ENCODE measurements at places on chromosomes 6 and 20. TPM values are rescaled to one million over a fixed set of nuclear protein-coding genes. Genes with fewer than 3 reads are reported as not detected.

DNA sequence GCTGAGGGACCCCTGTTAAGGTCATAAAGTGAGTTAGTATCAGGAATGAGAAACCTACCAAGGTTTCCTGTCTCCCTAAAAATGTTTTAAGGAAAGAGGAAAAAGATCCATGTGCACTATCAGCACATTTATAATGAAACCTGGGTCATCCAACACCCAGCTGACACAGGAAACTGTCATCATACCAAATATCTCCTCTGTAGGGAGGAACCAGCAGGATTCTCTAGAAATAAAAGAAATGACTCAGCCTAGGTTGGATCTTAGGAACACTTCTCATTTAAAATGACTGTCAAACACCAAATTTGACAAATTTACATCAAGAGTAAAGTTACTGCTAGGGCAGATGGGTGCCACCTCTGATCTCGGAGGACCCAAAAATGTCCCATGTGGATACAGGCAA, 21.7 kb downstream of the GFOD1 start:
- H3K27ac ChIP-seq, result no peak overlapping the region
- DNase-seq, result no peak
- H3K36me3 ChIP-seq, result no peaks in the 10 kb centered on the region
- peaks cover 21% of the 10 kb centered on the region for H3K4me1 ChIP-seq

DNA sequence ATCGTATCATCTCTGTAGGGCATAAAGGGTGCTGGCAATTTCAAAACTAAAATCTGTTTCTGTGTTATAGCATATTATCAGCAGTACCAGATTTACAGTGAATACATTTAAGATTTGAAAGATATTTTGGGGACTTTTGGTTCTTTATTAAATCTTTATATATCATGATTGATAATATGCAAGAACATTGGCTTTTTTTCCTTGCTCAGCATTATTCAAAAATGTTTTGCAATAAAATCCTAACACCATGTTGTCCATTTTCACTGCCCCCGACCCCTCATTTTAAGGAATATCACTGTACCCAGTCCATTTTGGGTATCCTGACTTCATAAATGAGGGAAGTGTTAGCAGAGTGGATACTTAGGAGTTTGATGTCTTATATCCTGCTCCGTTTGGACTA, 16.3 kb downstream of the FARS2 start:
- no peaks in the 10 kb centered on the region for H3K27me3 ChIP-seq
- H3K36me3 ChIP-seq, result no peaks in the 10 kb centered on the region
- no peaks in the 10 kb centered on the region for H3K4me1 ChIP-seq
- DNase-seq, result no peak

- H3K36me3 ChIP-seq, result no peaks in the 10 kb centered on the region
- H3K27me3 ChIP-seq, result no peaks in the 10 kb centered on the region
- peak overlapping the region; percentile 66 for H3K27ac ChIP-seq
- peaks cover 26% of the 10 kb centered on the region for H3K4me1 ChIP-seq
- H3K4me3 ChIP-seq, result no peak overlapping the region
- no peak for DNase-seq
These were observed 232.0 kb downstream of the IBTK start for GRCh38 chr6:82015526-82015925.

- H3K27ac ChIP-seq, result no peak overlapping the region
- no peak overlapping the region for H3K4me3 ChIP-seq
- H3K27me3 ChIP-seq, result no peaks in the 10 kb centered on the region
- peaks cover 15% of the 10 kb centered on the region for H3K4me1 ChIP-seq
These were observed 15.3 kb upstream of the EXOC2 start for GRCh38 chr6:708237-708598.

DNA sequence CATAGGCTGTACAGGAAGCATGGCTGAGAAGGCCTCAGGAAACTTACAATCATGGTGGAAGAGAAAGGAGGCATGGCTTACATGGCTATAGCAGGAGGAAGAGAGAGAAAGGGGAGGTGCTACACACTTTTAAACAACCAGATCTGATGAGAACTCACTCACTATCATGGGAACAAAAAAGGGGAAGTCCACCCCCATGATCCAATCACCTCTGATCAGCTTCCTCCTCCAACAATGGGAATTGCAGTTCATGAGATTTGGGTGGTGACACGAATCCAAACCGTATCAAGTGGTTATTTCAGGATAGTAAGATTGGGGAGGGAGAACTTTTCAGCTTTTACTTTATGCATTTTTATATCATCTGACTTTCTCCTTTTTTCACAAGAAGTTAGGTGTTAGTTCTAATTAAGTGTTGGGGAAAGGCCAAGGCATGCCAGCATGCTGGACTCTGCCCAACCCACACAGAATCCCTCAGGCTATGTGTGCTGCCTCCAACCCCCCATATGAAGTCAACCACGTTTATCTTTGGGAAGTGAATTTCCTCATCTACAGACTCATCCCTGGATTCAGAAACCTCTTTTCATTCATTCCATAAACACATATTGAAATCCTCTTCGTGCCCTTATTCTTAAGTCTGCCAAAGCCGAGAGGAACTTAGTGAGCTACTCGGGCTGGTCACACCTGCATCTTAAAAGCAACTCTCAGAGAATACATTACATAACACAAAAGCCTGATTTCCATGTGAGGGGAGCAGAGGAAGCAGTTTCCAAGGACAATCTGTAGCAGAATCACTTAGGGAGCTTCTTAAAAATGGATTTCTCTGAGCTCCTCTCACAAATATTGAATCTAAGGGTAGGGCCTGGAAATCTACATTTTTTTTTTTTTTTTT, 16.7 kb upstream of the CLIC5 start:
- H3K27ac ChIP-seq, result no peak overlapping the region
- H3K4me3 ChIP-seq, result no peak overlapping the region
- DNase-seq, result peak; percentile 10
- H3K27me3 ChIP-seq, result no peaks in the 10 kb centered on the region
- no peaks in the 10 kb centered on the region for H3K36me3 ChIP-seq

DNA sequence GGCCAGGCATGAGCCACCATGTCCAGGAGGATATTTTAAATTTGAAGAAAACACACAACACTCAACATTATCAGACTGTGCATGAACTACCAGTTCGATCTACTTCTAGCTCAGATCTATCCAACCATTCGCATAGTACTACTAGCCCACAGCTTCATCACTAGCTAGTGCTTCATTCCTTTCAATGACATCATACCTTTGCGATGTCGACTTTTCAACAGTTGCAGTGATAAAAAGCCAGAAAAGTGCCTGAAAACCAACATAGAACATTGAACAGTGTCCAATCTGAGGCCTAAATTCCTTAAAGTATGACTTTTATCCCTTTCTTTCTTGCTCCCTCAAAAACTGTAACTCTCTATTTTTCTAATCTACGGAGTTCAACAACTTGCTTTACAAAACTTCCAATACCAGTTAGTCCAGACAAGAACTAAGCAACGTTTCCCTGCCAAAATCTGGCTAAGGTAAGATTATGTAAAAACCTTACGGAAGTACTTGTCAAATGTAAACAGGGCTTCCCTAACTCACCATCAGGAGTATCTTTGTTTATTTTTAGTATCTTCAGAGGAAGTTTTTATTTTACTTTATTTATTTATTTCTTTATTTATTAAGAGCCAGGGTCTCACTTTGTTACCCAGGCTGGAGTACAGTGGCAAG, 434.0 kb upstream of the JARID2 start:
- H3K36me3 ChIP-seq, result no peaks in the 10 kb centered on the region
- no peaks in the 10 kb centered on the region for H3K4me1 ChIP-seq
- H3K27me3 ChIP-seq, result no peaks in the 10 kb centered on the region
- no peak for DNase-seq
- no peak overlapping the region for H3K4me3 ChIP-seq

DNA sequence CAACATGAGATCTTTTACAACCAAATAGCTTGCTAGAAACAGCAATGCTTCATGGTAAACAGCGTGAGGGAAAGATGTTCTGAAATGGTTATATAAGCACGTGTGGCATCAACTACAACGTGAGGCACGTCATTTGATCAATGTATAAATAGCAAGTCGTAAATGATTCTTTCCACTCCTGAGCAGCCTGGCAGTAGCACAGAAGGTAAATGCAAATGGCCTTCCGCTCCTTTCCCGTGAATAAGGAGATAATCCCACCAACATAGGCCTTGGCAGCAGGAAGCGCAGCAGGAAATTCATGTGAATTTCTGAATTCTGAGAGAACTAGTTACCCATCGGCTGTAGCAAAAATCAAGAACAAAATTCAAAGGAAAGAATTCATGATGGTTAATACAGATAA, 17.0 kb downstream of the RPS6KA2 start:
- no peaks in the 10 kb centered on the region for H3K27me3 ChIP-seq
- peaks cover 20% of the 10 kb centered on the region for H3K4me1 ChIP-seq
- H3K27ac ChIP-seq, result no peak overlapping the region
- DNase-seq, result no peak
- no peaks in the 10 kb centered on the region for H3K36me3 ChIP-seq
- H3K4me3 ChIP-seq, result no peak overlapping the region

DNA sequence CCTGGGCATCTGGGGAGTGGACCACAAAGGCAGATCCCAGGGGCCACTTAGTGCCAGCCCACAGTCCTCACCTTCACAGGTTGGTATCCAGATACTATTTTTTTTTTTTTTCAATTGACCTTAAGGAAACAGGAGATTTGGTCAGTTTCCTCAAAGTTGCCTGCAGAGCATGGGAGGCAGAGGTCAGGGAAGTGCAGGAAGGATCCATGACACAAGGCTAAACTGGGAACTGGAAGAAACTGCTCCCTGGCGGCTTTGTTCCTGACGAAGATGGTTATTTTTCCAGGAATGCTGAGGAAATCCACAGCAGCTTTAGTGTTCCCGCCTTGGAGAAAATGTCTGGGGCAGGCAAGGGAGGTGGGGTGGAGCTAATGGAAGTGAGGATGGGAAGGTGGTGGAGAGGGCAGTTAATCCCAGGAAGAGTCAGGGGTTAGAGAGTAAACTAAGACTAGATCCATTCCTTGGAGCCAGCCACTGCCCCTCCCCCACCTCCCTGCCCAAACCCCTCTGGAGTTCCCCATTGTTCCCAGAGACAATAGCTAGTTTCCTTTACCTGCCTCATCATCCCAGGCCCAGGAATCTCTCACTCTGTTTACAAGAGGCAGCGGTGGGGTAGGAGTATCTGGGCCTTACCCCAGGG, 14.3 kb upstream of the MYMX start:
- H3K4me3 ChIP-seq, result no peak overlapping the region
- no peaks in the 10 kb centered on the region for H3K27me3 ChIP-seq
- peaks cover 18% of the 10 kb centered on the region for H3K4me1 ChIP-seq
- H3K36me3 ChIP-seq, result no peaks in the 10 kb centered on the region
- no peak overlapping the region for H3K27ac ChIP-seq

GRCh38 chr6:14092316-14092715, 25.3 kb upstream of the CD83 start:
- no peak for DNase-seq
- no peak overlapping the region for H3K27ac ChIP-seq
- H3K4me1 ChIP-seq, result no peaks in the 10 kb centered on the region
- no peaks in the 10 kb centered on the region for H3K36me3 ChIP-seq
- H3K4me3 ChIP-seq, result no peak overlapping the region

- no peaks in the 10 kb centered on the region for H3K4me1 ChIP-seq
- no peaks in the 10 kb centered on the region for H3K27me3 ChIP-seq
- no peak overlapping the region for H3K4me3 ChIP-seq
- no peaks in the 10 kb centered on the region for H3K36me3 ChIP-seq
These were observed 31.8 kb downstream of the FITM2 start for GRCh38 chr20:44279228-44279627.

GRCh38 chr6:157464653-157465535, 83.9 kb downstream of the ZDHHC14 start:
- H3K27ac ChIP-seq, result no peak overlapping the region
- no peak overlapping the region for H3K4me3 ChIP-seq
- H3K4me1 ChIP-seq, result peaks cover 13% of the 10 kb centered on the region

DNA sequence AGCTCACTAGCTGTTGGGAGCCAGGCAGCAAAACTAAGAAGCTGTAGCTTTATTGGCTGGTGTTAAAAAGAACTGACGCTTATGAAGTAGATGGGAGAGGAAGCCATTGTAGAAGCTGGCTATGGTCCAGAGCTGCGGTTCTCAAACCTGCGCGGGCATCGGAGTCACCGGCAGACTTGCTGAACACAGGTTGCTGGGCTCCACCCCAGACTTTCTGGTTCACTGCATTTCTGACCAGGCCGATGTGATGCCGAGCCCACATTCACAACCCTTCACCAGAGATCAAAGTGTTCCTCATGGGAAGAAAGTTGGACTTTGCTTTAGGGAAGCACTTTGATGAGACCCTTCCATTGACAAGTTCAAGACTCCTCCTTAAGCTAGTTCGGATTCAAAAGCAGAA, 231.6 kb downstream of the QKI start:
- no peaks in the 10 kb centered on the region for H3K27me3 ChIP-seq
- no peak for DNase-seq
- no peak overlapping the region for H3K27ac ChIP-seq
- no peak overlapping the region for H3K4me3 ChIP-seq
- no peaks in the 10 kb centered on the region for H3K36me3 ChIP-seq

GRCh38 chr6:42158011-42158410, 15.2 kb upstream of the GUCA1A start:
- H3K27me3 ChIP-seq, result no peaks in the 10 kb centered on the region
- H3K27ac ChIP-seq, result no peak overlapping the region
- H3K36me3 ChIP-seq, result no peaks in the 10 kb centered on the region
- no peak for DNase-seq

DNA sequence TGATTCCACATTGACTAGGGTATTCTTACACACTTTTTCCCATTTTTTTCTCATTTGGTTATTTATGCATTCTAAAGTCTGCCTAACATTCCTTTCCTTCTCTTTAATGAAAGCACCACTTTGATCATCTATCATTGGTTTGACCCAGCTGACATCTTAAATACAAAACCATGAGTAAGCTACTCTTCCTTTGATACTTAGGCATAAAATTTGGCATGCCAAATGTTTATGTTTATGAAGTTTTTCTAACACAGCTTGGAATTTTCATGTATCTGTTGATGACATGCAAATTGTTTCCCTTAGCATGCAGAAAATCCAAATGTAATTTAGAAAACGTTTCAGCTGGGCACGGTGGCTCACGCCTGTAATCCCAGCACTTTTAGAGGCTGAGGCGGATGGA, 534.9 kb downstream of the QKI start:
- no peak overlapping the region for H3K27ac ChIP-seq
- H3K27me3 ChIP-seq, result no peaks in the 10 kb centered on the region
- peaks cover under 1% of the 10 kb centered on the region for H3K4me1 ChIP-seq
- DNase-seq, result peak; percentile 34
- H3K4me3 ChIP-seq, result no peak overlapping the region

DLK2 gene
- total RNA-seq, result not detected

SLC4A11 gene
- not detected for total RNA-seq

FAM162B gene
- 14.7 TPM for total RNA-seq

FAM209B gene
- 0.52 TPM for total RNA-seq

PGBD1 gene
- total RNA-seq, result 7.8 TPM
